ENCODE measurements at places on chromosomes 4 and X. TPM values are rescaled to one million over a fixed set of nuclear protein-coding genes. Genes with fewer than 3 reads are reported as not detected.
A peak's percentile ranks its signal among the peaks of the same experiment; 100 is the strongest.

Gene GCNA
- total RNA-seq: 3.7 TPM

Gene ADH1B
- not detected for total RNA-seq

Gene MAGEC2
- not detected for total RNA-seq

Gene RIBC1
- 1.8 TPM for total RNA-seq

Gene PPP2R2C
- not detected for total RNA-seq

Gene PRRG1
- total RNA-seq: not detected

Gene BANK1
- total RNA-seq: 1.5 TPM

Gene MAGEH1
- total RNA-seq: 26.6 TPM

Gene UBA1
- 173 TPM for total RNA-seq

Gene MAGEA8
- not detected for total RNA-seq

Gene IL2
- 1.0 TPM for total RNA-seq

DNA sequence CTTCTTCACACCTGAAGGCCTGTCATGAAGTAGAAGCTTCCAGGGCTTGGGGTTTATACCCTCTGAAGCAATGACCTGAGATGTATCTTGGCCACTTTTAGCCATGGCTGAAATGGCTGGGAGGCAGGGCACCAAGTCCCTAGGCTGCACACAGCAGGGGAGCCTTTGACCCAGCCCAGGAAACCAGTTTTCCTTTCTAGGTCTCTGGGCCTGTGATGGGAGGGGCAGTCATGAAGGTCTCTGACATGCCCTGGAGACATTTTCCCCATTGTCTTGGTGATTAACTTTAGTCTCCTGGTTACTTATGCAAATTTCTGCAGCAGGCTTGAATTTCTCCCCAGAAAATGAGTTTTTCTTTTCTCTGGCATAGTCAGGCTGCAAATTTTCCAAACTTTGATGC is 511.0 kb upstream of the KLHL4 start:
- no peak for DNase-seq

GRCh38 chrX:8741981-8742380 is 10.0 kb upstream of the ANOS1 start:
- no peak for DNase-seq

GRCh38 chr4:129972257-129972656 is 876.3 kb downstream of the C4orf33 start:
- no peak for DNase-seq

DNA sequence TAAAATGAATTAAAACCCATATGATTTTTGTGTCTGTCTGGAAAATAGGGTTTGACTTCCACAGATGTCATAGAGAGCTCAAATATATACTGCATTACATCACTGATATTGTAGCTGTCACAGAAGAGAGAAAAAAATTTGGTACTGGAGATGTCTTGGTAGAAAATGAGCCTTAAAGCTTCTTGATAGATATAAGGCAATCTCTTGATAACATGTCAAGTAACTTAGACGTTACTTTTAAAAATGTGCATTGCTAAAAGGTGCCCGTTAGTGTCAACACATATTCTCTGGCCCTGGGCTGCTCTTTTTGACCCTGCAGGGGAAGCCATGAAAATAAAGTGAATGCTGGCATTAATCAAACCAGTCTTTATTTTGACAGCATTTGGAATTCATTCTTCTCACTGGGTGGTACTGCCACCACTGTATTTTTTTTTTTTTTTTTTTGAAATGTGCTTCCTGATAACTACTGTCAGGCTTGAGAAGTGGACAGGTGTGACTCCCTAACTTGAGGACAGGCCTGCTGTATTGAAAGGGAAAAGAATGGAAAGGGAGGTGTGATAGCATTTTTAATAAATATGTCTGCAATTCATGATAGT is 53.0 kb upstream of the RAPGEF2 start:
- DNase-seq: no peak

- DNase-seq: no peak
Observed at GRCh38 chrX:115017455-115017854, at the start of gene IL13RA2. TSS of gene IL13RA2 (minus strand) at chrX:115017616. CDS start at chrX:115017269, 347 bp downstream.

DNA sequence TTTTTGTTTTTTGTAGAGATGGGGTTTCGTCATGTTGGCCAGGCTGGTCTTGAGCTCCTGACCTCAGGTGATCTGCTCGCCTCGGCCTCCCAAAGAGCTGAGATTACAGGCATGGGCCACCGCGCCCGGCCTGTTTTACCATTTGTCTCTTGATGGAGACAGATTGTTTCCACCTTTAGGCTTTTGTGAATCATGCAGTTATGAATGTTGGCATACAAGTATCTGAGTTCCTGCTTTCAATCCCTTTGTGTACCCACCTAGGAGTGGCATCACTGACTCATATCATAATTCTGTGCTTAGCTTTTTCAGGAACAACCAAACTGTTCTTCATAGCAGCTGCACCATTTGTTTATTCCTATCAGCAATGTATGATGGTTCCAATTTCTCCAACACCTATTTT is 20.2 kb upstream of the MGST2 start:
- no peak for DNase-seq

DNA sequence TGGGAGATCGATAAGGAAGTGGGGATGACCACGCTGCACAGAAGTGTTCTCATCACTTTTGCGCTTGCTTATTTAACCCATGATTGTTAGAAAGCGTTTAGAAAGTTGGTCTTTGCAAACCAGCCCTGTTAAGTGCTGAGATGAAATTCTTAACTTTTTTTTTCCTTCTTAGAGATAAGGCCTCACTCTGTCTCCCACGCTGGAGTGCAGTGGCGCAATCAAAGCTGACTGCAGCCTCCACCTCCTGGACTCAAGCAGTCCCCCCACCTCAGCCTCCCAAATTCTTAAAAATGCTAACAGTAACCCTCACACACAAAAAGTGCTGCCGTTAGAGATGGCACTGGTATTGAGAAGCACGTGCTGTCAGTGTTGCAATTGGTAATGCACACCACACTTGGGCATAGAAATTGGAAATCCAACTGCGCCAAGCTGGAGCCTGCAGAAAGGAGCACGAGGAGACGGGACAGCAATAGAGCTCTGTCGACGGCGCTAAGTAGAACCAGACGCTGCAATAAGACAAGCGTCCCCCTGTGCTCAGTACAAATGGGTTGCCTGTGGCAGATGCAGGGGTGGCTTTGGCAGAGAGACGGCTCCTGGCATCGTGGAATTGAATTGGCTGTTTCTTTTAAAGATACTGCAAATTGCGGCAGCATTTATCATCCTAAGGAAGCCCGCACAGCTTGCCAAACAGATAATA is 113.4 kb downstream of the TBL1X start:
- DNase-seq: no peak

- no peak for DNase-seq
Observed at GRCh38 chrX:10634392-10635161, 14.2 kb upstream of the MID1 start.

DNA sequence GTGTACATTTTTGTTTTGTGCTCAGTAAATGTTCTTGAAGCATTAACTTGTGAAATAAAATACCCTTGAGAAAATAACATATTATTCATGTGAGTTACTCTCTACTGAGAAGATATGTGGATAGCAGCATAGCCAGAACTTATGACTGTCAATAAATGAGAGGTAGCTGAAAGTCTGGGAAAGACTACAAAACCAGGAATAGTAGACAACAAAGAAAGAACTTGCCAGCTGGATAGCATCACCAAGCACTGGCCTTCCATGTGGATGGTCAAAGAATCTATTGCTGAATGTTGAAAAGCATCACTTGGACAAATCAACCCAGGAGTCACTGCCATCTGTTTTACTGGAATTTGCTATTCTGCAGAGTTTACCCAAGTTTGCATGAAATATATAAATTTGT is 650.0 kb upstream of the HTR2C start:
- DNase-seq: no peak

GRCh38 chrX:7131621-7132020 is 15.9 kb upstream of the STS start:
- no peak for DNase-seq

- no peak for DNase-seq
Observed at GRCh38 chrX:13955095-13955647, 74.5 kb downstream of the GEMIN8 start.

DNA sequence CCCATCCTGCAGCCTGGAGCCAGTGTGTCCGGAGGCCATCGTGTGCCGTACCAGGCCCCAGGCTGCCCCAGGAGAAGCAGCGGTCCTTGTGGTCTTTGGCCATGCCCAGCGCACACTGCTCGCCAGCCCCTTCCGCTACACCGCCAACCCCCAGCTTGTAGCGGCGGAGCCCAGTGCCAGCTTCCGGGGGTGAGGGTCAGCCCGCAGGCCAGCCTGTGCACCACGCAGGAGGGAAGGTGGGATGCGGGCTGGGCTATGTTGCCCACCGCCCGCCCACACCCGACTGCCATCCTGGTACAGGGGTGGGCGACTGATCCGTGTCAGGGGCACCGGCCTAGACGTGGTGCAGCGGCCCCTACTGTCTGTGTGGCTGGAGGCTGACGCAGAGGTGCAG is 7.6 kb upstream of the SRPK3 start:
- DNase-seq: no peak

GRCh38 chr4:96073461-96073860 is 233.6 kb downstream of the PDHA2 start:
- DNase-seq: no peak

- no peak for DNase-seq
Observed at GRCh38 chrX:135421932-135422809, at the start of gene SMIM10L2A. TSS of gene SMIM10L2A (plus strand) at chrX:135421944. CDS start at chrX:135422132, 188 bp downstream.

DNA sequence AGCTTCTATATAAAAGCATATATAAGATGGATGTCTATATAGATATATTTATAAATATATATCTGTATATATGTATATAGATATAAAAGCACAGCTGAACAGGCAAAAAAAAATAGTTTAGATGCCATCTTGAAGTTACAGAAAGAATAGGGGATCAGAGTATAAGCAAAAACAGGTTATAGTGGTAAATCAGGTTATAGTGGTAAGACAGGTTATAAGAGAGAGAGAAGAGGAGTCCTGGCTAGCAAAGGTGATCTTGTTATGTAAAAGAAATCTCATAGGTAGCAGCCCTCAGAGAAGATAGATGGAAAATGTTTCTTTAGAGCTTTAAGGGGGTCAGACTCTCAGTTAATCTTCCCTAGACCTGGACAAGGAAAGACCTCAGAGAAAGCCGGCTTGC is 1263.1 kb downstream of the PCDH7 start:
- no peak for DNase-seq

GRCh38 chrX:40720792-40721191 is 14.6 kb downstream of the MED14 start:
- no peak for DNase-seq

GRCh38 chr4:164481306-164482091 is 272.4 kb upstream of the SMIM31 start:
- no peak for DNase-seq

GRCh38 chrX:48939524-48940228 is 17.7 kb downstream of the OTUD5 start:
- peak; percentile 77 for DNase-seq

DNA sequence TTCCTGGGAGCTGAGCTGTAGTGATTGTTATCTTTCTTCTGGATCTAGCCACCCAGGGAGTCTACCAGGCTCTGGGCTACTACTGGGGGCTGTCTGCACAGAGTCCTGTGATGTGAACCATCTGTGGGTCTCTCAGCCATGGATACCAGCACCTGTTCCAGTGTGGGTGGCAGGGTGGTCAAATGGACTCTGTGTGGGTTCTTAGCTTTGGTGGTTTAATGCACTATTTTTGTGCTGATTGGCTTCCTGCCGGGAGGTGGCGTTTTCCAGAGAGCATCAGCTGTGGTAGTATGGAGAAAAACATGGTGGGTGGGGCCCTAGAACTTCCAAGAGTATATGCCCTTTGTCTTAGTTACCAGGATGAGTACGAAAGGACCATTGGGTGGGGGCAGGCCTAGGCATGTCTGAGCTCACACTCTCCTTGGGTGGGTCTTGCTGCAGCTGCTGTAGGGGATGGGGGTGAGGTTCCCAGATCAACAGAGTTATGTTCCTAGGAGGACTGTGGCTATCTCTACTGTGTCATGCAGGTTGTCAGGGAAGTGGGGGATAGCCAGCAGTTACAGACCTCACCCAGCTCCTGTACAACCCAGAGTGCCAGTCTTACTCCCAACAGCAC is 264.8 kb upstream of the LDB2 start:
- no peak for DNase-seq

DNA sequence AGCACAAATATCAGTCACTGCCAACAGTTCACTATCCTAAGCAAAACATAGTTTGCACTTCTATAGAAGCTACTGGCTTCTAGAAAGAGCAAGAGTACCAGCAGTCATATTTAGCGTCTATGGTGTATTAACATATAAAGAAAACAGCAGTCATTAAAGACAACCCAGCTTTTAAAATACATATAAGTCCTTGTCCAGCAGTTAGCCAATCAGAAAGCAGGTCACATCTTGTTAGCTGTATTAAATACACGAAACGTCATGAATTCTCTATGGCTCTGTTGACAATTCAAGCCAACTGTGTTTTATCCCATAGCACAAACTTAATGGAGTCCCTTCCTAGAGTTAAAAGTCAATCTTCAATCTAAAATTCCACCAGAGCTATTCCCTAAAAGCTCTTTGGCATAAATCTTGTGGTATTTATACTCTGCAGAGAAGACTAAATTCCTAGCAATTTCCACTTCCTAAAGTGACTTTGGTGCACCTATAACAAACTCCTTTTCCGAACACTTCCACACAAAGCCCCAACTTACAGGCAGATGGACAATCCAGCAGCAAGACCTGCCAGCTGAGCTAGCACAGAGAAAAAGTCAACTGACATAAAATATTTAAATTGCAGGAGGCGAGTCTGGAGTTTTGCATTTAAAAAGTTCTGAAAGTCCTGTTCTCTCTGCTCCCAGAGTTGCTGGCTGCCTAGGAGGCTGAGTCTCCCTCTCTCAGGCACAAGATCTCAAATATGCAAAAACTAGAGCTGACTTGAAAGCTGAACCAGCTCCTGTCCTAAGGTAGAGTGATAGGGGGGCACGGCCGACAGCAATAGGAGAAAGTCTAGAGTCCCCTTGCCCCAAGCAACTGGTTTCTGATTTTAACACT is 1.3 kb downstream of the LDB2 start:
- DNase-seq: no peak

DNA sequence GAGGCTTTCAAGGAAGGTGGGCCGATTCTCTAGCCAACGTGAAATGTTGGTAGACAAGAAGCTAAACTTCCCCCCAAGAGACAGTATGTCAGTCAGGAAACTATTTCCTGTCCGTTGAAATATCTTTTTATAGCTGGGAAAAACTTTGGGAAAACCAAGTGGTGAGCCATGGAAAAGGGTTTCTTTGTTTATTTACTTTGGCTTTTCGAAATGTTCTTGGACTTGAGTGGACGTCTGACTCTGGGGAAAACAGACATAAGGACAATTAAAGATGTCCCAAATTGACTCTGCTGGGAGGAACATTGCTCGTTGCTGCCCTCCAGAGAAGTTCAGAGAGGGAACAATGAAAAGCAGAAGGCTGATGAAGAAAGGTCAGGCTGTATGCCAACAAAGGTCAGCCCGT is 295.4 kb downstream of the RAPGEF2 start:
- DNase-seq: no peak

GRCh38 chr4:153539422-153539821 is 73.3 kb downstream of the TMEM131L start:
- DNase-seq: no peak
